ENCODE measurements at places on chromosomes 12 and 14.

DNA sequence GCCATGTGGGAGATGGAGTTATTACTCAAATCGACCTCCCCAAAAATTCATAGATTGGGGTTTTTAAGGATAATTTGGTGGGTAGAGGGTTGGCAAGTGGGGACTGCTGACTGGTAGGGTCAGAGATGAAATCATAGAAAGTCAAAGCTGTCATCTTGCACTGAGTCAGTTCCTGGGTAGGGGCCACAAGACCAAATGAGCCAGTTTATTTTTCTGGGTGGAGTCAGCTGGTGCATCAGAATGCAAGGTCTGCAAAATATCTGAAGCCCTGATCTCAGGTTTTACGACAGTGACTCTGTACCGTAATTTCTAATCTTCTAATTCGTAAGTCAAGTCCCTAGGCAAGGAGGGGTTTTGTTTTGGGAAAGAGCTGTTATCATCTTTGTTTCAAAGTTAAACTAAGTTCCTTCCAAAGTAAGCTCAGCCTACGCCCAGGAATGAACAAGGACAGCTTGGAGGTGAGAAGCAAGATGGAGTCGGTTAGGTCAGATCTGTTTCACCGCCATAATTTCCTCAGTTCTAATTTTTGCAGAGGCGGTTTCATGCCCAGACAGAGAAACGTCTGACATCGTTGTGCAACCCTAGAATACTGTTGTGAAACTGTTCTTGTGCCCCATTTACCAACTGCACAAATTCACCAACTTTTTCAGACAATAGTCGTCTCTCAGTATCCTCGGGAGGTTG is 104.5 kb upstream of the SFSWAP start:
- DNase-seq: peak; percentile 79

DNA sequence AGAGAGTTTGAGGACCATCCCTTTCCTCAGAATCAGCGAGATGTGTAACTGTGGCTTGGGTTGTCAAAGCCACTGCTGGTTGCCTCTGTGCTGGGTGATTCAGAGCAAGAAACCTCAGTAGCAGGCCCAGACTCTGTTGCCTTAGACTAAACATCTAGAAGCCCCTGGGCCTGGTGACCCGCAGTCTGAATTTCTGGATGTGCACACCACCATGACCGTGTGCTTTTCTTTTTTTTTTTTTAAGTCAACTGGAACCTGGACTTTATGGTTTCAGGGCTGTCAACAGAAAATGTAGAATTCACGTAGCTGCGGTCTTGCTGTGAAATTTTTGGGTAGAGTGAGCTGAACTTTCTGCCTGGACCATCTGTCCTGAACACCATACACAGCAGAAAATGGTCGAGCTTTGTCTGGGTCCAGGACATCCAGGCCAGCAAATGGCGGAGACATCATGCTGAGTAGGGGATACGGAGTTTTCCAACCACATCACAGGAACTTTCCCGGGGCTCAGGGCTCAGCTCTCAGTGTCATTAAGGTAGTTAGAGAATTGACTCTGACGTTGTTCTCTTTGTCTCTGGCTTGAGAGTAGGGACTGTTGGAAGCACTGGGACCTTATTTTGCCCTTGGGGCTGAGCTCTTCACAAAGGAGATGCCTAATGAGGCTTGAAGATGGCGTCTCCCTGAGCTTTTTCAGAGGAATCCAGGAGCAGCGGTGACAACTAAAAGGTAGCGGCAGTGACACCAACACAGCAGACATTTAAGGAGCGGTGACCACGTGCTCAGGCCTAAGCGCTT is 23.0 kb upstream of the BATF start:
- DNase-seq: no peak

DNA sequence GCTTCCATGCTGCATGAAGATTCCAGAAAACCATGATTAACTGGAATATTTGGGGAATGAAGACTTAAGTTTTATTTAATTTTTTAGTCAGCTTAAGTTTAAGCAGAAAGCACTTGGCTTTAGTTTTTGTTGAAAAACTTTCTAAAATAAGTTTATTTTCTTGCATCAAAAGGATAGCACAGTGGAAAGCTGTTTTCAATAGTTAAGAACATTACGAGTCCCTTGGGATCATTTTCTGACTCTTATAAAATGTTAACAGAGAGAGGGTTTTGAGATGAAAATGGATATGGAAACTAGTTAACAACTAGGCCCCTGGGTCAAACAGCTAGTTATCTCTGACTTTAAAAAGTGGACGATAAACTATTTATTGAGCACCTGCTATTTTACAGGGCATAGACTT is 181.9 kb upstream of the SLC38A2 start:
- no peak for DNase-seq

DNA sequence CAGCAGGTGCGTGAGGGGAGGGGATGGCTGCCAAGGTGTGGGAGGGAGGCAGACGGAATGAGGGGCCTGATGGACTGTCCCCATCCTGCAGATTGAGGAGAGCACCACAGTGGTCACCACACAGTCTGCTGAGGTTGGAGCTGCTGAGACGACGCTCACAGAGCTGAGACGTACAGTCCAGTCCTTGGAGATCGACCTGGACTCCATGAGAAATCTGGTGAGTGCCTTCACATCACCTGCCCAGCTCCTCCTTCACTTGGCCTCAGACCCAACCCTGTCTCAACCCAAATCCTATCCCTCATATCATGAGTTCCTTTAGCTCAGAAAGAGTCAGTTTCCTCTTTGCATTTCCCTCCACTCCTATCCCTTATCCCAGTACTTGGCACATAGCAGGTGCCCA is 2.7 kb downstream of the KRT18 start:
- DNase-seq: no peak

DNA sequence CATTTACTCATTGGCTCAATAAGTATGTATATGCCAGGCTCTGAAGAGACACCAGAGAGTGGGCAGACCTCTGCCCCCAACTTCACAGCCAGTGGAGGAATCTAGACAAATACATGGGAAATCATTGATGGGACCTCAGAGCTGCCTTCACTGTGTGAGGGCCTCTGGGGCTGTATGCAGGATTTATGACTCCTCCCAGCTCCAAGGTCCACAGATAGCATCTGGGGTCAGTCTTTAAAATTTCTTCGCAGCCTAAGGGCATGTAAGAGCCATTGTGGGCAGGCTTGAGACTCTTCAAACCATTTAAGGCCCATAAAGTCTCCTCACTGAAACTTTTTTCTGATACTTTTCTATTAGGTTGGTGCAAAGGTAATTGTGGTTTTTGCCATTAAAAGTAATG is 125.5 kb downstream of the SPTSSA start:
- no peak for DNase-seq

DNA sequence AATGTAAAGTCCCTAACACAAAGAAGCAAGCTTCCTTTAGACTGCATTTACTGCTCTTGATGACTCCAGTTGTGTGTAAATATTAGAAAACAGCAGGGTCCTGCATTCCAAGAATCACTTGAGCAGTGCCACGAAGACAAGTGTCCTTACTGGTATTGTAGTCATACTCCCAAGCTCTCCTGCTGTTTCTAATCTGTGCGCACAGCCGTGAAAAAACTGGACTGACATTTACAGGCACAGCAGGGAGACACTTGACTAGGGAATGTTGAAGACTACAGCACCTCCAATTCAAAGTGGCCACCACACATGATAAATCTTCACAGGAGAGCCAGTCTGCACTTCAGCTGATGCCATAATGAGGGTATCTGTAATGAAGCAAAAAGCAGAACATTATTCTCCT is 91.4 kb downstream of the VRK1 start:
- DNase-seq: no peak

- DNase-seq: no peak
These were observed 18.5 kb downstream of the GAS2L3 start for GRCh38 chr12:100591979-100592378.

DNA sequence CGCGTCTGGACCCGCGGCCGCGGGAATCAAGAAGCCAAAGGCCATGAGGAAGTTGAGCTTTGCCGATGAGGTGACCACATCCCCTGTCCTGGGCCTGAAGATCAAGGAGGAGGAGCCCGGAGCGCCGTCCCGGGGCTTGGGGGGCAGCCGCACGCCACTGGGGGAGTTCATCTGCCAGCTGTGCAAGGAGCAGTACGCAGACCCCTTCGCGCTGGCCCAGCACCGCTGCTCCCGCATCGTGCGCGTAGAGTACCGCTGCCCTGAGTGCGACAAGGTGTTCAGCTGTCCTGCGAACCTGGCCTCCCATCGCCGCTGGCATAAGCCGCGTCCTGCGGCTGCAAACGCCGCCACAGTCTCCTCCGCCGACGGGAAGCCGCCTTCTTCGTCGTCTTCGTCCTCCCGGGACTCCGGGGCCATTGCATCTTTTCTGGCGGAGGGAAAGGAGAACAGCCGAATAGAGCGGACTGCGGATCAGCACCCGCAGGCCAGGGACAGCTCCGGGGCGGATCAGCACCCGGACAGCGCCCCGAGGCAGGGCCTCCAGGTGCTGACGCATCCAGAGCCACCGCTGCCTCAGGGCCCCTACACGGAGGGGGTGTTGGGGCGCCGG is 1.0 kb downstream of the INSM2 start:
- peak; percentile 57 for DNase-seq

DNA sequence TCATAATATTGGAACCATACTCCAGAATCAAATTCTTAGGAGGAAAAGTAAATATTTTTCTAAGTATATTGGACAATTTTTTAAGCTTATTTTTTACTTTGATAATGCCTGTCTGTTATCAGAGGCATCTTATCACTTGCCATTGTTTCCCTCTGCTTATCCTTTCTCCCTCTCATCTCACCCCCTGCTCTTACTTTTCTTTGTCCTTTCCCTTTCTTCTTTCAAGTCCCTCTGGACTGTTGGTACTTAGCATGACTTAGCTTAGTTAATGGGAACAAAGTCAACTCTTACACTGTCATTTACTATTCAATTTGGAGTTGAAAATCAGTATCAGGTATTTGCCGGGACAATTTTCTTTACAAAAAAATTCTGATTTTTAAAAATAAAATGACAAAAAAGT is 45.2 kb downstream of the ABCD2 start:
- DNase-seq: no peak

Measured in MV-4-11 (cell line).